ENCODE measurements at places on chromosomes 3 and 15.
A peak's percentile ranks its signal among the peaks of the same experiment; 100 is the strongest.

GRCh38 chr3:155230382-155230781 lies 63.1 kb downstream of the STRIT1 start:
- no peak for DNase-seq

DNA sequence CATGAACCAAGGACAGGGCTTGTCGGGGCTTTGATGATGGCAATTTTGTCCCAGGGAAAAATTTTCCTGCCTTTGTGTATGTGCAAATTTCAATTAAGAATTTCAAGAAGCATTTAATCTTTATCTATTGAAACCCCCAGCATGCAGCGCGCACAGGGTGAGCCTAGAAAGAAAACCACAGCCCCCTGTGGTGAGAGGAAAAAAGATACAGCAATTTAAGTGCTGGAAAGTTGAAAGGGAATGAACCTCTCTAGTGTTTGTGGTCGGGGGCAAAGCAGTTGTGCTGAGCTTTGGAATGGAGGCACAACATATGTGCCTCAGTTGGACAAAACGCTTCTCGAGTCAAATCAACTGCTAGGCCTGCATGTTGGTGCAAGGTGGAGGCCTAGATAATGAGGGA lies 111.8 kb upstream of the C15orf61 start:
- no peak for DNase-seq

- DNase-seq: no peak
Observed at GRCh38 chr3:146781606-146782005, 176.5 kb upstream of the PLSCR5 start.

DNA sequence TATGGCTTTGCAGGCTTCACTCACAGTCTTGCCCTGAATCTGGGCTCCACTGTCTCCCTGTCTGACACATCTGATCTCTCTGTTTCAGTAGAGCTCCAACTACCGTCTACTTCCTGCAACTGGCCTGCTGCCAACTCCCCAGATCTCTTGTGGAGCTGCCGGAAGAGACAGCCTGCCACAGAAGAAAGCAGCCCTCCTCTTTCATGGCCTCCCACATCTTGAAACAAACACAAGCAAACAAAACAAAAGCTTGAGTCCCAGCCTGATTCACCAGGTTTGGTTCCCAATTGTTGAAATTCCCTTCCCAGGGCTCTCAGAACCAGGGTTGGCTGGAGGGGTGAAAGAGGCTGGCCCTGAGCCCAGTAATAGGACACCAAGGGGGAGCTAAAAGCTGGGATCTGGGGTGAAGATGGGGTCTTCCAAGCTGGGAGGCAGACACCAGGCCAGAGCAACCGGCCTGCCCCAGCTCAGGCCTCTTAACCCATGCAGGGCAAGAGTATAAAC lies 55.3 kb upstream of the CA12 start:
- DNase-seq: no peak

DNA sequence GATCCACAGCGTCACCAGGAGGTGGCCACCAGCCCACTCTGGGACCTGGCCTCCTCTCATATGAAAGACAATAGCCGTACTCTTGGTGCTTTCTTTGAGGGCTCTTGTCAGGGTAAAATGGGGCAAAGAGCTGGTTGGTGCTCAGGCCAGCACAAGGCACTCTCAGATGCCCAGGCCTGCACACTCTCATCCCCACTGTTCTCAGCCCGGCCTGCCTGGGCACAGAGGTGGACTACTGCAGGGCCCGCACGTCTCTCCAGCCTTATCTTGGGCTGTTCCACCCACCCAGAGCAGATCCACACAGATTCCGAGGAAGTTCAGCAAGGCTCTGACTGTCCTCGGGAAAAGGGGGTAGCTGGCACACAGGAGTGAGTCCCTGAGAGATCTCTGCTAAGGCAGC lies 122.8 kb upstream of the PRR20G start:
- no peak for DNase-seq

DNA sequence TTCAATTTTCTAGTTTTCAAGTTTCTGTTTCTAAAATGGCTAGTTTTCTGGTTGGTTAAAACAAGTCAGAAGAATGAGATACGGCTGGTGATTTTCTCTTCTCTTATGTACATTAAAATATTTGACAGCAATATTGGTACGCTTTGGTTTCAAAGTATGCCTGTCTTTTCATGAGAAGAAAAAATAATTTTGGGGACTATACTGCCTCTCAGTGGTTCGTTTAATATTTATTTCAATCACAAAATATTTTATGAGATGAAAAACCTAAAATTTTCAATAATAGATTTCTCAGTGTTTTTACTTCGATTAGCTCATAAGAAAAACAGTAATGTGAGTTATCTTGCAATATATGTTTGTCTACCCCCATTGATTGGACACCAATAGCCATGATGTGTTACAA lies 72.8 kb upstream of the AADACL2 start:
- no peak for DNase-seq

DNA sequence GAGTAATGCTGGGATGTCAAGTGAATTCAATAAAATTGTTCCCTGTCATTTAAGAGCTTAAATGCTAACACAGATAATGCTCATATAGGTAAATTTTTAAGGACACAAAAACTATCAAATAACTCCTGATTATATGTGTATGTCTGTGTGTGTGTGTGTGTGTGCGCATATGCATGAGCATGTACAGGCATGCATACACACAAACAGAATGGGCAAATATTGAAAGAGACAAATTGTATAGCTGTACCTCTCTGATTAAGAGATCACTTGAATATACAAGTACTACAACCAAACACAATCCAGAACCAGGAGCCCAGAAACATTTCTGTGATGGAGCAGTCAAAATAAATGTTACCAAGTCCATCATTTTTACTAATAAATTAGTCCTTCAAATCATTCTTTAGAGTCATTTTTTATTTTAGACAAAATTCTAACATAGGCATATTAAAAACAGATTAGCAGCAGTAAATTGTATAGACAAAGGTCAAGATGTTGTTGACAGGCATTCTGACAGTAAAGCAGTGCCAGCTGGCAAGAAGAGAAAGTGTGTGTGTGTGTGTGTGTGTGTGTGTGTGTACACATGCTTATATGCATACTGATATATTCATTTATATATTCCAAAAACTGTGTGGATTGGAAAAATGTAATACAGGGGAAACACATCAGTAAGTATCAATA lies 145.3 kb downstream of the CD47 start:
- DNase-seq: no peak

DNA sequence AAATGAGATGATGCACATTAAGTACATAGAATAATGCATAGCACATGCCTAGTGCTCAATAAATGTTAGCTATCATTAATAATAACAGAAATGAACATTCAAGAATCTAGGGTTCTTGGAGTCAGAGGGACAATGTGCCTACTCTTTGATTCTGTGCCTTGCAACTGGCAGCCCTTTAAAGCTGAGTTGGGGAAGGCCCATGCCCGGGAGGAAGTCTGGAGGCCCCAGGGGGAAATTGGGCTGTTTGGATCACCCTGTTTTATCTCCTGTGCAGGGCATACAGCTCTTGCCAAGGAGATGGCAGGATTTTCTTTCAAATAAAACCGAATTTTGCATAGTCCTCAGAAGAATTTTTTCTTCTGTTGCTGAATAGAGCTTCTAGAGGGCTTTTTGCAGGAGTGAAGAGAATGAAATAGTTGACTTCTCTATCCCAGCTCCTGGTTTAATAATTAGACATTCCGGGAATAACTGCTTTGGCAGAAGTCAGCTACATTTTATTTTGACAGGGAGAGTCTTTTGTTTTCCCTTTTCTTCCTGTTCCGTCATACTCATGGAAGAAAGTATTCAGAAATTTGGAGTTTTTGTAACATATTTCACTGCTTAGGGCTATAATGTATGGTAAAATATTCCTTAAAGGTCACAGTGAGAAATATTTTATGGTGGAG lies 18.0 kb upstream of the KCNAB1 start:
- DNase-seq: no peak

DNA sequence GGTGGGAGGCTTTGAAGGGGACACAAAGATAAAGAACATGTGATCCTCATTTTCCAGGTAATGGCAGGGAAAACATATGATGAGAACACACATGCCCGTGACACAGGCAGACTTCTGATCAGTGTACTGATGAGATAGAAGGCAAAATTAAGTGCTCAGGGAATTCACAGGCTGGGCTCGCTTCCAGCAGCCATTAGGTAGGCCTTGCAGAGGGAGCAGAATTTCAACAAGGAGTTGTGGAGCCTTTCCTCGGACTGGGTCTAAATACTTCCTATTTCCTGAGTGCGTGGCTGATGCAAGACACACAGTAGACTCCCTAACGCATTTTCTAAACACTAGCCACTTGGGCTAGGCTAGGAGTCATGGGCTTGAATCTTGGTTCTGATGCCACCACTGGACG lies 74.0 kb upstream of the ETV5 start:
- no peak for DNase-seq

GRCh38 chr3:194572143-194572789 lies 61.0 kb downstream of the TMEM44 start:
- no peak for DNase-seq

- DNase-seq: peak; percentile 49
Observed at GRCh38 chr3:154616298-154616697, 186.3 kb upstream of the GPR149 start.

- no peak for DNase-seq
Observed at GRCh38 chr3:178768072-178768864, 232.0 kb downstream of the KCNMB2 start.

DNA sequence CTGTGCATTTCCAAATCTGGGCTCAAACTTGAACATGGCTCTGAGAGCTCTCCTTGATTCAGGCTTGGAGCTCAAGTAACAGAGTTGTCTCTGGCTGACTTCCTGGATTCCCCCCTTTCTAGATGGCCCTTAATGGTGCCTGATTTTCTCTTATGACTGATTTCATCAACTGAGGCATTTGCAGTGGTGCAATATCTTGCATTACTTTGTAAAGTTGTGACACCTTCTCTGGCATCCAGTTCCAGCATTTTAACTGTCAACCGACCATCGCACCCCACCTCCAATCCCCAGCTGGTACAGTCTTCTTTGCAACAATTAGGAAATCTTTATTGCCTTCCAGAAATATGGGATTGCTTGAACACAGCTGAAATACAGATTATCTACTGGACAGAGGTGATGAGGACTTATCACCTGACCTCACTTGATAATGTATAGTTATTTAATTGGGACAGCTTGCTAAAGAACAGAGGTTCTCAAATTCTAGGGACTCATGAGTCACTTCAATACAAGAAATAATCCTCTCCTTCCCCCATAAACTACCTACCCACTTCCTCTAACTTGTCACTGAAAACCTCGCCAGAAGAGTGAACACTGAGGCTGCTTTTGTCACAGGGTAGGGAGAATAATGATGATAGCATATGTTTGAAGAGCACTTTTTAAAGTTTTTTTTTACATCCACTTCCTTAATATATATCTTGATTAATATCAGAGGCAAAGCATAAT lies 41.8 kb downstream of the FILIP1L start:
- DNase-seq: no peak

GRCh38 chr3:42473083-42473932 lies 29.1 kb upstream of the VIPR1 start:
- DNase-seq: no peak

DNA sequence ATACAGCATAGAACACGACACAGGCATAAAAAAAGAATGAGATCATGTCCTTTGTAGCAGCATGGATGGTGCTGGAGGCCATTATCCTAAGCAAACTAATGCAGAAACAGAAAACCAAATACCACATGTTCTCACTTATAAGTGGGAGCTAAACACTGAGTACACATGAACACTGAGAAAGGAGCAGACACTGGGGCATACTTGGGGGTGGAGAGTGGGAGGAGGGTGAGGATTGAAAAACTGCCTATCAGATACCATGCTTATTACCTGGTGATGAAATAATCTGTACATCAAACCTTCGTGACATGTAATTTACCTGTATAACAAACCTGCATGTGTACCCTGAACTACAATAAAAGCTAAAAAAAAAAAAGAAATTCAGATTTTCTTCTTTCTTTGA lies 100.4 kb downstream of the PPM1L start:
- no peak for DNase-seq

GRCh38 chr3:120147072-120147871 lies 53.0 kb upstream of the GSK3B start:
- peak; percentile 19 for DNase-seq

GRCh38 chr15:100468285-100468684 lies 60.5 kb downstream of the CERS3 start:
- no peak for DNase-seq

- peak; percentile 89 for DNase-seq
Observed at GRCh38 chr15:41568350-41569017, 9.5 kb downstream of the TYRO3 start.

- no peak for DNase-seq
Observed at GRCh38 chr15:74402873-74403587, 30.7 kb downstream of the SEMA7A start.

DNA sequence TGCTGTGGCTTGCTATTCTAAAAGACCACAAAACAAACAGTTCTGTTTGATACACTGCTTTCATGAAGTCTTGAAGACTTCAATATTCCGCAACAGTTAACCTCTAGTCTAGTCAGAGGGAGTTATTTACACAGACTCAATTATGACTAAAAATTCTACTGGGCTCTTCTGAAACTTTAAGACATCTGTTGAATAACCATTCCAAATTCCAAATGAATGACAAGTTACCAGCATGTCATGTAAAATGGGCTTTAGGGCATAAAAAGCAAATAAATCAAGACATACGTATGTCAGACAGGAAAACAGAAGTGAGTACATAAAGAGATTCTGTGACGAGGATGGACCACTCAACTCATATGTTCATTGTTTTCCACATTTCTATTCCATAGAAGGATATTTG lies 93.9 kb downstream of the PLOD2 start:
- DNase-seq: no peak

GRCh38 chr15:74869726-74870407 lies 3.3 kb downstream of the SCAMP2 start:
- DNase-seq: no peak

- no peak for DNase-seq
Observed at GRCh38 chr15:99454107-99454809, 111.5 kb upstream of the MEF2A start.
